ENCODE measurements at places on chromosomes 11 and 22. TPM values are rescaled to one million over a fixed set of nuclear protein-coding genes. Genes with fewer than 3 reads are reported as not detected.

The OSM gene
- total RNA-seq, result not detected

The SPON1 gene
- not detected for total RNA-seq

The OR8A1 gene
- total RNA-seq, result not detected

The DDTL gene
- total RNA-seq, result 2.1 TPM

The OR5AL1 gene
- total RNA-seq, result not detected

The CNGA4 gene
- 0.07 TPM for total RNA-seq

The CNTF gene
- total RNA-seq, result 4.0 TPM

The RAB39A gene
- not detected for total RNA-seq

The CEND1 gene
- total RNA-seq, result 0.53 TPM
